ENCODE measurements at places on chromosomes 11 and 22.

DNA sequence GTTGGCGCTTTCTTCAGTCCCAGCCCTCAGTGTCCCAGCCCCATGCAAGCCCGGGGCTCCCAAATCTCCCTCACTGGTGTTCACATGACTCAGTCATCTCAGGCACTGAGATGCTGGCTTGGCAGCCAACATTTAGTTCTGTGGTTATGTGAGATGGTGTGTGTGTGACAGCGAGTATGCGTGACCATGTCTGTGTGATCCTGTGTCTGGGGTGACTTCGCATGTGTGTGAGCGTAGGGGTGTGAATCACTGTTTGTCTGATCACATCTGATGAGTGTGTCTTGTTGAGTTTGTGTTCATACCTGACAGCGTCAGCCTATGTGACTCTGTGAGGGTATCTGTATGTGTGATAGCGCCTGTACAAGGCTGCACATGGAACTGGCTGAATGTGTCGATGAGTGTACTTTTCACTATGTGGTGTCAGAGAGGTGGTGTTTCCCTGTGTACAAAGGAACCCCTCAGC is 16.2 kb downstream of the CREB3L1 start:
- DNase-seq, result no peak

- DNase-seq, result no peak
Observed at GRCh38 chr11:26350002-26350401, 18.1 kb downstream of the ANO3 start.

GRCh38 chr22:41092847-41093411 is 537 bp downstream of the EP300 start:
- no peak for DNase-seq

DNA sequence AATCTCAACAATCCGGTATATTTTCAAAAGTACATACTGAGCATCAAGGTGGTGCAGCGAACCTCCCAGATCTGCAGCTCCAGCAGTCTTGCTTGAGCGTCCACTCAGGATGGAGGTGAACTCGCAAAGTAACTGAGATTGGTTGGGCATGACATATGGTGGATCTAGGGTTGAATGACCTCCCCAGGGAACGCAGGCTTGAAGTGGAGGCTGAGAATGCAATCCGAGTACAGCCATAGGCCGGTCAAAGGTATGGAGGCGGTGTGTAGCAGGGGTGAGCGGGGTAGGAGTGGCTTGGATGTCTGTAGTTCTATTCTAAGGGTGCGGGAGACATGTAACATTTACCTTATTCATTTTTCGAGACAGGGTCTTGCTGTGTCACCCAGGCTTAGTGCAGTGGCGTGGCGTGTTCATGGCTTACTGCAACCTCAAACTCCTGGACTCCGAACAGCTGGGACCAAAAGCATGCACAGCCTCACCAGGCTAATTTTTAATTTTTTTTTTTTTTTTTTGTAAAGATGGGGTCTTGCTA is 631 bp upstream of the C22orf39 start:
- DNase-seq, result peak; percentile 85

DNA sequence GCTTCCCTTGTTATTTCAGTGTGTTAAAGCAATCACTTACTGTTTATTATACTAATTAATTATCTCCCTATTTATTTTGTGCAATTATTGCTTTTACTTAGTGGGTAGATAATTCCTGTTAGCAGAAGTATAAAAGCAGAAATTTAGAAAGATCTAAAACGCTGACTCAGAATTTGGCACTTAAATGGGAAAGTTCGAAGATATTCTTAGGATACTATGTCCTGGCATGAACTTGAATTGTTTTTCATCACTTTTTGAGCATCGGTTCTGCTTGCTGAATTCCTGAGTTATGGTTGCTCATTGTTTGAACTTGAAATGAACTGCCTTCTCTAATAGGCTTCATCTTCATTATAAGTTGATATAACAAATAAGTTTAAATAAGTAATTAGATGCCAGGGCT is 325.4 kb downstream of the JRKL start:
- no peak for DNase-seq

- no peak for DNase-seq
Observed at GRCh38 chr11:33734441-33735270, 1.6 kb downstream of the CD59 start.

DNA sequence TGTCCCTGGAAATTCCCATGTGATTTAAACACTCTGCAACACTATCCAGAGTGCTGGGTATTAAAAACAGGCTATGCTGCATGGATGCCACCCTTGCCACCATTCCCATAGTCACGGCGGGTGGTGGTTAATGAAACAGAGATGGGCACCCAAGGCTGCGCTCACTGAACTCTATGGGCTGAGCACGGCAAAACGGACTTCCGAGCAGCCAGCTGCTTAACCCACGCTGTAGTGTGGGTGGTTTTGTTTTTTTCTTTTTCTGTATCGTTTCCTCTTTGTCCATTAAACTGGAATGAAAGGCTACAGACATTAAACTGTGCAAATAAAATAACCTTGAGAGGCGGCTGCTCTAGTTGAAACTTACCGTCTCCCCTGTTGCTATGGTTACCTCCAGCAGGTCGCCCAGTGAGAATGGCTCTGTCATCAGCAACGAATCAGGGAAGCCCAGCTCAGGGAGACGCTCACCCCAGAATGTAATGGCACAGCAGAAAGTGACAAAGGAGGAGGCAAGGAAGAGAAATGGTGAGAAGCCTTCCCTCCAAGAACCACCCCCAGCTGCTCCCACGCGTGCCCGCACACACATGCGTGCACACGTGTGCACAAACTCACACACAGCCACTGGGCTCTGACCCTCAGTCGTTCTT is 102.1 kb downstream of the C11orf91 start:
- peak; percentile 94 for DNase-seq

DNA sequence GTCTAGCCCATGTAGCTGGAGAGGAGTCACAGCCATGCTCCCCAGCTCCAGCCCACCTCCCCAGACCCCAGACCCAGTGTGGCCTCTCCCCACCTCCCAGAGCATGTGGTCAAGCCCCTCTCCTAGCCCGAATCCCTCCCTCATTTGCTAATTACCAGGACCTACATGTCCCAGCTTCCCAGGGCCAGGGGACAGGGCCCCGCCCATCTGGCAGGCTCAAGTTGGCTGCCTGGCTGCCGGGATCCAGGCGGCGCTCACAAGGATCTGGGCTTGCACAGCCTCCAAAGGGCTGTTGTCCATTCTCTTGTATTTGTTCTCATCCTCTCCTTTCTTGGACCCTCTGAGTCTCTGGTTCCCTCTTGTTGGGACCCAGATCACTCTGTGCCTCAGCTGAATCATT is 4.6 kb upstream of the MIF start:
- DNase-seq, result no peak

DNA sequence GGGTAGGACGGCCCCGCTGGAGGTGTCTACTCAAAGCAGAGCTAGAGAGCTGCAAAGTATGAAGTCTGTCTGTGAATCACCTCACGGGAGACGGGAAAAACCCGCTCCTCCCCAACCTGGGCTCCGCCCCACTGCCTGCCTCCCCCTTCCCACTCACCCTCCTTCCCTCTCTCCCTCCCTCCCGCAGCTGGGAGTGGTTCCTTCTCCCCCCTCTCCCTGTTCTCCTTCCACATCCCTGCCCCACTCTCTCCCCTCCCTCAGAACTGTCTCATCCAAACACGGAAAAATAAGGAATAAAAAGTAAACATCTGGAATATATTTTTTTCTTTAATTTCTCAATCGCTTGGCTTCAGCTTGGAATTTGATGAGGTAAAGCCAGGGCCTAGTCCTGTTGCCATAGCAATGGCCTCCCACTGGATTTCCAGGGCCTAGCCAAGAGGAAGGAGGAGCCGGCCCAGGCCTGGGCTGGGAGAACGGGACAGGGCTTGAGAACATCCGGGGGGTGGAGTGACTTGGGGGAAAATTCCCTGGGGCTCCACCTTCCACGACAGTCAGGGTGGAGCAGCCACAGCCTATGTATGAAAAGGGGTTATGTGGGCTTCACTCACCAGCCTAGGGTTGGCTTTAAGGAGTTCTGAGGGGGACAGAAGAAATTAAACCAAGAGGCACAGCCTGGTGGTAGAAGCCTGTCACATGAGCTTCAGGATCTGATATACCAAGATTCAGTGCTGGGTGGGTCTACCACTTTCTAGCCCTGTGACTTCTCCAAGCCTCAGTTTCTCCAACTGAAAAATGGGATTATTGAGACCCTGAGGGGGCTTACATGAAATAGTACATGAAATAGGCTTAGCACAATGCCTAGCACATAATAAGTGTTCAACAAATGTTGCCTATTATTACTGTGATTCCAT is 2.2 kb downstream of the TNKS1BP1 start:
- peak; percentile 73 for DNase-seq

- DNase-seq, result peak; percentile 46
Observed at GRCh38 chr11:108538022-108538424, 39.8 kb upstream of the POGLUT3 start.

DNA sequence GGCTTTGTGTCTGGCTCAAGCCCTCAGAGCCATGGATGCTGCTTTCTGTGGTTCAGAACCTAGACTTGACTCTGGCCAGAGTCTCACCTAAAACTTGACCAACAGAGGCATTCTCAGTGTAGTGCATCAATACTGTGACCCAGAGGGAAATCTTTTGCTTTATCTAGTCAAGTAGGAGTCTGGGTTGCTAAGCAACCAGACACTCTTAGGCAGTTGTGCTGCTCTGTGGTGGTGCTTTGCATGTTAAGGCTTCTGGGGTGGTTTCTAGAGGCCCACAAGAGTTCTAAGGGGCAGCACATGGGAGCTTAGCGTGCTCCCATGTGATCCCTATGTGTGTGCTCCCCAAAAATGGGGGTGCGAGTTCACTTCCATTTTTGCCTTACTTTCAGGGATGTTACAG is 224.6 kb upstream of the PLET1 start:
- DNase-seq, result no peak

GRCh38 chr22:23529166-23530103 is 50.7 kb downstream of the IGLL1 start:
- DNase-seq, result no peak

- no peak for DNase-seq
Observed at GRCh38 chr11:78179459-78180071, 8.9 kb downstream of the KCTD21 start.

GRCh38 chr11:116173506-116173905 is 599.3 kb downstream of the BUD13 start:
- DNase-seq, result peak; percentile 46

DNA sequence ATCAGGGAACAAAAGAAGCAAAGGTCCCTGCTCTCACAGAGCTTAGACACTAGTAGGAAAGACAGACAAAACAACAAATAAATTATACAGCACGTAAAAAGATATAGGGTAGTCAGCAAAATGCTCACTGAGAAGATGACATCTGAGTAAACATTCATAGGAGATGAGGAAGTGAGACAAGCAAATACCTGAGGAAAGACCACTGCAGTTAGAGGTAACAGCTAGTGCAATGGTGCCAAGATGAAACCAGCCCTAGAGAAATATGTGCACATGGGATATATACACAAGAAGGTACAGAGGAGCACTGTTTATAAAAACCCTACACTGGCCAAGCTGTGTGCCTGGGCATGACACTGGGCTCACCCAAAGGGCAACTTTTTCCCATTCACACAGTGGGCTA is 9.8 kb downstream of the CYP2R1 start:
- DNase-seq, result no peak
